Activated naive CD4-positive, alpha-beta T cell (primary cell): ENCODE measurements at places on chromosomes 4 and X.

- DNase-seq: no peak
These were observed 6.3 kb downstream of the NDUFB11 start for GRCh38 chrX:47138171-47138570.

- DNase-seq: no peak
These were observed 192.7 kb upstream of the NUDT6 start for GRCh38 chr4:123114915-123115756.

- DNase-seq: no peak
These were observed 12.2 kb upstream of the EXOSC9 start for GRCh38 chr4:121788896-121789295.

DNA sequence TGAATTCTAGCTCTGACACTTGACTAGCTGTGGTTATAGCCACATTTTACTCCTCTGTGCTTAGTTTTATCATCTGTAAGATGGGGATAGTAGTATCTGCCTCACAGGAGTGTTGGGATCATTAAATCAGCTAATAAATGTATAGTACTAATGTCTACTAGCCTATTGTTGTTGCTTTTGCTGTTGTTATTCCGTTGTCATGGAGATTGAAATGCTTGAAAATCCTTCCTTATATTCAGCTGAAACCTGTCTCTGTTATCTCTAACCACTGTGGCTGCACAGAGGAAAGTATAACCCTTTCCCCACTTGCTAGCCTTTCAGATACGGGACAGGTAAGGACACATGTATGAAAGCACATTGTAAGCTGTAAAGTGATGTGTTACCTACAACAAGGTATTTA is 33.9 kb downstream of the CLCN5 start:
- no peak for DNase-seq

DNA sequence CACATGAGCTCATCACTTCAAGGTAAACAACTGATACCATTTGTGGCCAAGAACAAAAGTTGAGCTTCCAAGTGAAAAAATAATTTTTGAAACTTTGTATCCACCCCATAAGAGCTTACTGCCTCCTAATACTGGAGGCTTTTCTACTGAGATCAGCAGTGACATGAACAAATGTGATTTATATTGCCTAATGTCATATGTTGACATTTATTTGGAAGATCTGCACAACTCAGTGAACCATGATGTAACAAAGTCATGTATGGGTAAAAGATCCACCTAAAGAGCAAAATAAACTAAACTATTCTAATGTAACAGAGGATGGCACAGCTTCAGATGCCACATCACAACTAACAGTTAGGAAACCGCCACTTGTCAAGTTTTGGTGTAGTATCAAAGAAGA is 65.8 kb downstream of the AFAP1 start:
- DNase-seq: no peak
